Smooth muscle cell of the pulmonary artery (primary cell): ENCODE measurements at places on chromosomes 6 and 20. TPM values are rescaled to one million over a fixed set of nuclear protein-coding genes. Genes with fewer than 3 reads are reported as not detected.

The MTO1 gene
- 31.1 and 34.3 TPM in 2 replicates for total RNA-seq

The CFAP61 gene
- not detected in 2 replicates for total RNA-seq

The RNF39 gene
- 0.07 TPM in 1 of 2 replicates, not detected in the other for total RNA-seq

The R3HDML gene
- not detected in 2 replicates for total RNA-seq

The BHLHE23 gene
- not detected in 2 replicates for total RNA-seq

The PPP1R16B gene
- 0.13 TPM in 2 replicates for total RNA-seq

The GSTA3 gene
- total RNA-seq = not detected in 2 replicates

The OOEP gene
- total RNA-seq = 0.13 and 0.30 TPM in 2 replicates
